A172 (cell line): ENCODE measurements at places on chromosomes 12 and 14.

GRCh38 chr12:124837958-124838803 lies 25.5 kb downstream of the SCARB1 start:
- peak; percentile 93 for DNase-seq

GRCh38 chr12:26244503-26244902 lies 49.1 kb downstream of the SSPN start:
- no peak for DNase-seq

- peak; percentile 74 for DNase-seq
Observed at GRCh38 chr14:69079188-69079742, 73.7 kb downstream of the DCAF5 start.

DNA sequence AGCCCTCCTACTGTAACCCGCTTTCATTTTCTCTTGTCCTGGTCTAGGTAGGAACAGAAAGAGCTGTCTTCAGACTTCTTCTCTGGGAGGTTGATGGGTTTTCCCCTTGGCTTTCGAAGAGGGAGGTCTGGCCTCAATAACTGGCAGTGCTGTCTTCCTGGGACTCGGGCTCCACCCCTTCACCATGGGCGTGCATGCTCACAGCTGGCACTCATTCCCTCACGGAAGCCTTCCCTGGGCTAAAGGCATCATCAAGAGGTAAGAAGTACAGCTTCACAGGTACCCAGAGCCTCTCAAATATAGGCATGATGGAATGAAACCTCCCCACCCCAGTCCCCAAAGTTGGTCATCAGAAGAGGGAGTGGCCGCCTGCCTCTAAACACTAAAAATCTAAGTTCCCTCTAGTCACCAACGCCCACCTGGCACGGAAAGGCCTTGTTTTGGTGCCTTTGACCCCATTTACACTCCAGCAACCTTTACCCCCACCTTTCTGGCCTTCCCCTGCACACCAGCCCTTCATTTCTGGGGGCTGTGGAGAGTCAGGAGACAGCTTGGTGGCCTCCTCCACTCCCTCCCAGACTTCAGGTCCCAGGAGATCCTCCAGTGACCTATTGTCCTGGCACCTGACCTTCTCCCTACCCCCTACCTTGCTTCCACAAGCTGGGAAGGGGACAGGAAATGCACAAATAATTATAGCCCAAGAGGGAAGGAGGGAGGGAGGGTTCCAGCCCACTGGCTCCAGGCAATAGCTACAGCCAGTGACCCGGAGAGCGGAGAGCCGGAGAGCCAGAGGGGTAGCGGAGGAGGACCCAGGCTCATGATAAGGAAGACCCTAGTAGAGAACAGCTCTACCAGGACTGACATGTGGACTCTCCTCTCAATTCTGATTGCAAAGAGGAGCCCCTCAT lies 2.8 kb downstream of the RAPGEF3 start:
- no peak for DNase-seq

DNA sequence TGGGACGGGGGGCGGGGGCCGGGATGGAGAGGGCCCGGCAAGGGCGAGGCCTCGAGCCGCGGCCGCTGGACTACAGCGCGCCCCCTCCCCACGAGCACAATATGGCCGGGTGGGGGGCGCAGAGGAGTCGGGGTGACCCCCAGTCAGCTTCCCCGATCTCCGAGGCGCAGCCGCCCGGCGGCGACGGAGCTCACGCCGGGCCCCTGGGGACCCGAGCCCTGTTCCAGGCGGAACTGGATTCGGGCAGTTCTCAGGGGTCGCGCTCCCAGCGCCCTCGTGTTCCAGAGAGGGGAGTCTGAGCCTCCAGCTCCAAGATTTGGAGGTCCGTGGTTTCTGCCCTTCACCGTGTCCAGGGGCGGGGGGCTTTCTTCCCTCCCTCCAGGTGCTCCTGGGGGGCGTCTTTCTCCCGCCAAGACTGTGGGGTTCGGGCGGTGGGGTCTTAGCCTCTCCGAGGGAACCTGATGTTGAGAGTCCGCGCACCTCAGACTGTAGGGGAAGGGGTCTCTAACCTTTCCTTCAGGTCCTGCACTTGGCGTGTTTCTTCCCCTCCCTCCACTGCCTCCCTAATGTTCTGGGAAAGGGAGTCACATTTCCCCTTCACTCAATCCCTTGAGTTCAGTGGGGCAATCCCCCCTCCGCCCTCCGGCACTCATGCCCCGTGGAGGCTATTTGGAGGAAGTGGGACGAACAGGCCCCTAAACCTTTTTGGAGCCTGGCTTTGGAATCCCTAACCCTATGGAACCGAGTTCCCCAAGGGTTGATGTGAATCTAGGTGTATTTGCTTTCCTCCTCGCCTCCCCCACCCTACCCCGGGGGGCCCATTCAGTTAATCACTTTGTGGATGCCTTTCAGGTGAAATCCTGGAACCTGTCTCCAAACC lies 584 bp downstream of the ACVR1B start:
- DNase-seq, result no peak

GRCh38 chr12:51950682-51951198 lies 759 bp upstream of the ACVR1B start:
- DNase-seq, result no peak

GRCh38 chr14:104879201-104879982 lies 14.3 kb downstream of the CEP170B start:
- DNase-seq, result no peak

DNA sequence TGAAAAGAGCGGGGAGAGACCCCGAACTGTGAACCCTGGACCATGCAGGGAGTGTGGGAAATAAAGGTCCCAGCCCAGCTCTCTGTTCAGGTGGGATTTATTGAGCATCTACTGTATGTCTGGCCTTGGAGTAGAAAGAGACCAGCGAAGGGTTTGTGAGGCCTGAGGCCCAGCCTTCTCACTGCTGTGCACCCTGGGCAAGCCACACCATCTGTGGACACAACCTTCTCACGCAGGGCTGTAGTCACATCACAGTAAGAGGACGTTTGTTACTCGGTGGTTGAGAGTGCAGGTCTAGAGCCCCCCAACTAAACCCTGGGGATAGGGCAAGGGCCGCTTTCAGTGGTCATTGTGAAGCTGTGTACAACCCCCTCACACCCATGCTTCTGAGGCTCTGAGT lies 18.2 kb downstream of the FAM222A start:
- no peak for DNase-seq

DNA sequence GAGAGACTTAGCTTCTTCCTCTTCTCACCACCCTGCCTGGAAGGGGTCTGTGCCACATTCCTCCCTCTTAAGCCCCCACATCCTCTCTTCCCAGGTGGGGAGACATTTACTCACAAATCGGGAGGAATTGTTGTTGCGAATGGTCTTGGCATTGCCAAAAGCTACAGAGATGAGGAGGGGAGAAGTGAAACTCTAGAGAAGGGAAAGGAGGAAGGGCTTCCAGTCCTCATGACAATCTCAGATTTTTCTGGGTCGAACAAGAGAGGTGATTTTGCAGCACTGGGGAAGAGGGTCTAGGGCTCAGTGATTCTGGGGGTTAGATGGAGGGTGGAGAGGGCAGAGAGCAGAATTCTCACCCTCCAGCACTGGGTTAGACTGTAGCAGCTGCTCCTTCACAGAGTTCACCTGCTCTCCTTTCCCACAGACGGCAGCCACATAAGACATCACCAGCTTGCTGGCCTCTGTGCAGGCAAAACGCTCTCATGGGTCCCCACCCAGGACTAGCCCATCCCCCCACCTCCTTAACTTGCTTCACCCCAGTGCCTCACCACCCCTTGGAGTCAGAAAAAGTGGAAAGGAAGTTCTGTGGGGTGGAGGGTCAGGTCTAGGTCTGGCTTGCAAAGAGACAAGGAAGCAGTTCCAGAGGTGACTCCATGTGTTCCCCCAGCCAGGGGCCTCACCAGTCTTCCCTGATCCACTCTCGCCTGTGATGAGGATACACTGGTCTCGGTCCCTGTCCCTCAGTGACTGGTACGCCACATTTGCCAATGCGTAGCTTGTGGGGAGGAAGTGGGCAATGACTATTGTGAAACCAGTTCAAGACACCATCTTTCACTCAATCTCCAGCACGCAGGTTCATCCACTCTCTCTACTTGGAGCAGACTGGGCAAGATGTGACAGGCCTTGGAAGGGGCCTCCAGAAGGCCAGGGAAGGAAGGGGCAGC lies 2.7 kb downstream of the MYO1A start:
- DNase-seq, result no peak

DNA sequence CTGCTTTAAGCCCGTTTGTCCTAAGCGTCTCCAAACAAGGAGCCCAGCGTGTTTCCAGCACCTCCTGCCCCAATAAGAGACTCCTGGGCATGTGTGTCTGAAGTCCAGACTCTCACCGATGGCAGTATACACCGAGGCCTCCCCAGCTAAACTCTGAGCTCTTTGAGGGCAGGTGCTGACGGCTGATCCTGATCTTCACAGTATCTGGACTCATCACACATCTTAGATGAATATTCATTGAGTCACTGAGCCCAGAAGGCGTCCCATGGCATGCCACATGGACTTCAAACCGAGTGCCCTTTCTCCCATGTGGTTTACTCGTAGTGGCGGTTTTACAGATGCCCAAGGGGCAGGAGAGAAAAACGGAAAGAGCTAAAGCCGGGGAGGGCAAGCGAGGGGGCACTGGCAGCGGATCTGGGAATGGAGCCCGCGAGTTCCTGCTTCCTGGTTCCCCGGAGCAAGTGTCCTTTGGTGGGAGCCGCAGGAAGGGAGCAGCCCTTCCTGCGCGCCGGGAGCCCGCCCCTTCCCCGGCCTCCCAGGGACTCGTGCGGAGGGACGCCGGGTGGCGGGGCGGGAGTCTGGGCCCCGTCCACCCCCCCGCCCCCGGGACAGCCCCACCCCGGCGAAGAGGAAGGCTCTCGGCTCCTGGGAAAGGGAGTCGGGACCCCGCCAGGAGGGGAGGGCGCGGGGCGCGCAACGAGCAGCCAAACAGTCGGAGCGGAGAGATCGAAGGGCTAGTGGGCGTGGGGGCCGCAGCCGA lies 585 bp upstream of the TEAD4 start:
- DNase-seq, result peak; percentile 47

GRCh38 chr14:100293497-100294212 lies 12.6 kb downstream of the SLC25A29 start:
- no peak for DNase-seq

DNA sequence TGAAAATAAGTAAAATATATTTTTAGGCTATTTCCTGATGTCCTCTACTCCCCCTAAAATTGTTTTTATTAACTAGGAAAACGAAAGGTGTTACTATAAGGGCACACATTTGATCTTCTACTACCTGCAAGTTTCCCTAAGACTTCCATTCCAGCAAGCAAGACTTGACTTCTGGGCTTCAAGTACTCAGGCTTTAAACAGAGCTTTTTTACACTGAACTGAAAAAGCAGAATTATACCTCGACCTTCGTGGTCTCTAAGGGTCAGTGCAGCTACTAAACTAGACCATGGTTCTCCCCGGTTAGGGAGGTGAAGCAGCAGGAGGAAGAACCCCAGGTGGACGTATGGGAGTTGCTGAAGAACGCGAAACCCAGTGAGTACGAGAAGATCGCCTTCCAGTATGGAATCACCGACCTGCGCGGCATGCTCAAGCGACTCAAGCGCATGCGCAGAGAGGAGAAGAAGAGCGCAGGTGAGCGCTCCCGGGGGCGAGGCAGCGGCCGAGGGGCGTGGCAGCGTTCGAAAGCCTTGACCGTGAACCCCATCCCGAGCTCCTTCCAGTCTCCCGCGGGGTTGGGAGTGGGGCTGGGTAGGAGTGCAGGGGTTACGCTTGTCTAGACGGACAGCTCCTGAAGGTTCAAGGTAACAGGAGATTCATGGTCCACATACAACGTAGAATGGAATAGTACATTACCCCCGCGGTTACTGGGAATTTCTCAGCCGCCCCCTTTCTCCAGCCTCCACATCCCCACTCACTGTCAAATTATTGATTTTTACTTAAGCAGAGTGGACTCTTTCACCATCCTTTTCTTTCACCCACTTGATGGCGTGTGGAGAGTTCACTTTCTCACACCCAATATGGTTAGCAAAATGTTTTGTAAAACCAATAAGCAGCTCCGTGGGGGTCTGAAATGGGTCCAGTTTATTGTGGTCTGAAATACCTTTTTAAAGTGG lies 47.6 kb downstream of the MYBPC1 start:
- DNase-seq, result no peak

DNA sequence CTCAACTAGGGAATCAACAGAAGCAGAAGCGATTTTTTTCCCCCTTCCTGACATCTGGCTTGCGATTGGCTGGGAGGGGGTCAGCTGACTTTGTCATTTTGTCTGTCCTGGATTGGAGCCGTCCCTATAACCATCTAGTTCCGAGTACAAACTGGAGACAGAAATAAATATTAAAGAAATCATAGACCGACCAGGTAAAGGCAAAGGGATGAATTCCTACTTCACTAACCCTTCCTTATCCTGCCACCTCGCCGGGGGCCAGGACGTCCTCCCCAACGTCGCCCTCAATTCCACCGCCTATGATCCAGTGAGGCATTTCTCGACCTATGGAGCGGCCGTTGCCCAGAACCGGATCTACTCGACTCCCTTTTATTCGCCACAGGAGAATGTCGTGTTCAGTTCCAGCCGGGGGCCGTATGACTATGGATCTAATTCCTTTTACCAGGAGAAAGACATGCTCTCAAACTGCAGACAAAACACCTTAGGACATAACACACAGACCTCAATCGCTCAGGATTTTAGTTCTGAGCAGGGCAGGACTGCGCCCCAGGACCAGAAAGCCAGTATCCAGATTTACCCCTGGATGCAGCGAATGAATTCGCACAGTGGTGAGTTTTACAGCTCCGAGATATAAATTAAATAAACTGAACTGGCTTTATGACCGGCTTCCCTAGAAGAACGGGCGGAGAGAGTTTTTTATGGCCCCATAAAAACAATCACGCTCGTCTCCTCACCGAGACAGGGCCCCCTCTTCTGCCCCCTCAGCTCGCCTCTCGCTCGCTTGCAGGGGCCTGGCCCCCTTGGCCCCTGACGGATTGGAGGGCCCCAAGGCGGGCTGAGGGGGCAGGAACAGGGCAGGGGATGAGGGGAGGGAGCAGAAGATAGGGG lies at the start of gene HOXC6:
Gene HOXC6, plus strand, starts transcription at position 127 of the 888 bp plus-strand sequence. Its CDS starts 82 bp downstream, at position 209.
- DNase-seq, result no peak

- DNase-seq, result no peak
Observed at GRCh38 chr12:20917819-20918218, 107.3 kb downstream of the SLCO1B3 start.

GRCh38 chr14:100599981-100600380 lies 12.8 kb upstream of the BEGAIN start:
- DNase-seq, result no peak

GRCh38 chr14:29558516-29558915 lies 369.1 kb downstream of the PRKD1 start:
- DNase-seq, result no peak

DNA sequence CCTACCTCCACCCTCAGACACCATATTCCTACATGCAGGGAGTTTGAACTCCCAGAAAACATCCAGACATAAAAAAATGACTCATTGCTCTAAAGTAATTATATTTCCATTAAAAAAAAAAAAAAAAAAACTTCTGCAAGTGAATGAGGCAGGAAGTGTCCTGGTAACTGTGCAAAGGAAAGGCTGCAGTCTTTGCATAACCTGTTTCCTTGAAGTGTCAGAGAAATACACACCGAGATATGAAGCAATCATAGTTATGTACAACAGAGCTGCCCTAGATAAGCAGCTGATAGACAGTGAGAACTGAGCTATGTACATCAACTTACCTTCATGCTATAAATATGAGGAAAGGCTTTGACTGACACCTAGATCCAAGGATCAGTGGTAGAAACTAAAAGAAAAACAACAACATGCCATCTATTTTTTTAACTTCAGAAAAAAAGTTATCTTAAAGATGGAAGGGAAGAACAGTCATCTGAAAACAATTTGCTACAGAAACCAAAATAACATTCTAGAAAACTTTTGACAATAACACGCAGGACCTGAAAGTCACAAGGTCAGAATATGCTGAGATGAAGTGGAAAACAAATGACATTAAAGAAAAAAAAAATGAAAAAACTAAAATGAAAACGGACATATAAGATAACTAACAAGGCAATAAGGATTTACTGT lies 263.2 kb downstream of the SEC23A start:
- peak; percentile 28 for DNase-seq

- DNase-seq, result peak; percentile 74
Observed at GRCh38 chr14:65478596-65478995, 66.1 kb downstream of the FUT8 start.
